ENCODE measurements at places on chromosomes 13 and 19.

DNA sequence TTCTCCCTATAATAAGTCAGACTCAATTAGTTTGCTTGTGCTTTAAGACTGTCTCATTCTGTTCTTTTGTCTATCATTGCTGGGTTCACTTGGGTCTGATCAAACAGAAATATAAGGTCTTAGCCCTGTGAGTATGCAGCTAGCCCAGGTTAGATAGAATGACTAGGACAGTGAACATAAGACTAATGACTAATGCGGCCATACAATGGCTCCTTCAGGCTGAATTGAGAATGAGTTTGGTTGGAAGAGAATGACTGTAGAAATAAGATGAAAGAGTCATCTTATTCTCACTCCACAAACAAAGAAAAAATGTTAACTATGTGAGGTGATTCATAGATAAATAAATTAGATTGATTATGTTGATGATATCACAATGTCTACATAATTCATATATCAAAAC lies 50.1 kb upstream of the OBI1 start:
- DNase-seq = no peak

- no peak for DNase-seq
Measured at GRCh38 chr19:15843203-15843893, 27.9 kb upstream of the OR10H1 start.

DNA sequence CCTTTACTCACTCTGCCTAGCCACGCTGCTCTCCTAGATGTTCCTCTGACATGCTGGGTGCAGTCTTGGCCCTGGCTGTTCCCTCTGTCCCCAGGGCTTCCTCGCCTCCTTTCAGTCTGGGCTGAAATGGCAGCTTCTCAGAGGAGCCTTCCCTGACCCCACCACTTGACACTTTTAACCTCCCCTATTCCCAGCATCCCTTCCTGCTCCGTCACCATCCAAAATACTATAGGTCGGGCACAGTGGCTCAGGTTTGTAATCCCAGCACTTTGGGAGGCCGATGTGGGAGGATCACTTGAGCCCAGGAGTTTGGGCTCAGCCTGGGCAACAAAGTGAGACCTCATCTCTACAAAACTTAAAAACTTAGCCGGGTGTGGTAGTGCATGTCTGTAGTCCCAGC lies 2.6 kb downstream of the FAM187B start:
- DNase-seq = no peak

DNA sequence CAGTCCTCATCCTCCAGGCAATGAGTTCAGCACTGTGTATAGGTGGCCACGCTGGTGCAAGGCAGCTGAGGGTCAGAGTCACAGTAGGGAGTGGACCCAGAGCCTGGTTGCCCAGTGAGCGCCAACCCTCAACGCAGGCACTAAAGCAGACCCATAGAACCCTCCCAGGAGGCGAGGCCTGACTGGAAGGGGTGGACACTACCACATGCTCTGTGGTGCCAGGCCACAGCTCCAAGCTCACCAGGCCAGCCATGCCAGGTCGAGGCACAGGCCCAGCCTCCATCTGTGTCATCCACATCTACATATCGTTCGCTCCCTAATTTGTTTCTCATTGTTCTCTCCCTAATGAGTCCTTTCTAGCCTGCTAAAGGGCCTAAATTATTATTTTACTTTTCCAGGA lies 165.8 kb upstream of the GPR12 start:
- no peak for DNase-seq

DNA sequence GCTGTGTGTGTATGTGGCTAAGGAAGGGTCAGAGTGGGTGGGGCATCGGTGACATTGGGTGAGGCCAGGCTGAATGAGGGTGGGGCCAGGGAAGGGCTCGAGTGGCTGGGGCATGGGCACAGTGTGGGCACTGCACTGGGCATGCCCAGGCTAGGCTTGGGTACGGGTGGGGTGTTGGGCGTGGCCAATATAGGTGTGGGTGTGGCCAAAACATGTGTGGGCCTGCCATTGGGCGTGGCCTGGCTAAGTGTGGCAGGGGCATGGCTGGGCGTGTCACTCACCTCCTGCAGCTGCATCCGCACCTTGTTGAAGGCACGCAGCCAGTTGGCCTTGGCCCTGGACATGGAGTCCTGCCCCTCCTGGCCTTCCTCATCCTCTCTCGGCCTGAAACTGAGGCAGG lies 33.2 kb downstream of the UNC13A start:
- no peak for DNase-seq

DNA sequence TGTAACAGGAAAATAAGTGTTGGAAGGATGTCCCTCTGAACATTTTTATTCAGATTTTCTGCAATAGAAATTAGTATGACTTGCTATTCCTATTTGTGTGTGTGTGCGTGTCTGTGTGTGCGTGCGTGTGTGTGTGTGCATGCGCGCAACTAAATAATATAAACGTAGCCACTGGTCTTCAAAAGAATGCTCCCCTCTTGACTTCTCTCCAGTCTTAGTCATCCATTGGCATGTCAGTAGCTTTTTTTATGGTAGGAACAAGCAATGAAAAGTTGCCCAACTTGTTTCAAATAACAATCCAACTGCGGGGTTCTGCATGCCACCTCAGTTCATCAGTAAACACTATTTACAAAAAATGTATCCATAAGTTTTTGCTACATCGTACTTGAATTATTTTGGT lies 249.6 kb downstream of the GPC6 start:
- DNase-seq = no peak

GRCh38 chr19:38318660-38319059 lies 985 bp upstream of the KCNK6 start:
- no peak for DNase-seq

DNA sequence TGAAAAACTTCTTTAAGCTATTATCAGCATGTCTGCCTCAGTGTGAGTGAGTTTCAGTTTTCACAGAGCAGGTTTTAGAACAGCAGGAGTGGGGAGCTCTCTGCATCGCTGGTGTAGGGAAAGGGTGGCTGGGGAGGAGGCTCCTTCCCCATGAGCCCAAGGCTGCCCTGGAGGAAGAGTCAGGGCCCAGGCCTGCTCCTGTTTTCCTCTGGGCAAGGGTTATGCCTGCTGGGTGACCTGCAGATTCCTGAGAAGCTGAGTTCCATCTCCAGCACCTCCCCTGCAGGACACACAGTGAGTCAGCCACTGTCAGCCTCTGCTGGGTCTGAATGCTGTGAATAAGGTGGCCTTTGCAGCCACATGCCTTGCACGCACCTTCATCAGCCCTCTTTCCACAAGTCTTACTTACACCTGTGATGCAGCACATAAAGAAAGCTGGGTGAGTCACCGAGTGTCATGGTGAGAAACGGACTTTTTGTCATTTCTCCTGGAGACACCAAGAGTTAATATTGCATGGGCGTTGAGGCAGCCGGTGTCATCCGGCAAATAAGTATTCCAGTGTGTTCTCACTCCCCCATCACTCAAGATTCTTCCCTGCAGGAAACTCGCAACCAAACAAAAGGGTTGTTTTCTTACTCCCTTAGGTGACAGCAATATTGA lies 186.4 kb upstream of the KL start:
- DNase-seq = no peak

GRCh38 chr13:40230833-40231266 lies 435.6 kb downstream of the FOXO1 start:
- no peak for DNase-seq

DNA sequence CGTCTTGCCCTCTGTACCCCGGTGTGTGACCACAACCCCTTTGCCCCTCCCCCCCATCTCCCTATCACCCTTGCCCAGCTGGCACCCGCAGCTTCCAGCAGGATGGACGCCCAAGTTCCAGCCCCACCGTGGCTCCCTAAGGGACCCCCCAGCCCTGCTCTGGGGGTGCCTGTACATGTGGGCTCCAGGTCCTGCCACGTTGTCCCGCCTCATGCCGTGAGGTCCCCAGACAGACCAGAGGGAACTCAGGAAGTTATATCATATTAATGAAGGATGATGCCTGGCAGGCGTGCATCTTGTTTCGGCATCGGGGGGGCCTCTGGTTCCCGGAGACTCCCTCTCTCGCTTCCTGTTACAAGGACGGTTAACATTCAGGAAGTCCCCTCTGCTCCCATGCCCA lies 1.6 kb upstream of the PTGIR start:
- no peak for DNase-seq

- no peak for DNase-seq
Measured at GRCh38 chr13:110886870-110887596, 27.8 kb downstream of the ANKRD10 start.

GRCh38 chr13:19645000-19645399 lies 11.5 kb downstream of the MPHOSPH8 start:
- DNase-seq = no peak

DNA sequence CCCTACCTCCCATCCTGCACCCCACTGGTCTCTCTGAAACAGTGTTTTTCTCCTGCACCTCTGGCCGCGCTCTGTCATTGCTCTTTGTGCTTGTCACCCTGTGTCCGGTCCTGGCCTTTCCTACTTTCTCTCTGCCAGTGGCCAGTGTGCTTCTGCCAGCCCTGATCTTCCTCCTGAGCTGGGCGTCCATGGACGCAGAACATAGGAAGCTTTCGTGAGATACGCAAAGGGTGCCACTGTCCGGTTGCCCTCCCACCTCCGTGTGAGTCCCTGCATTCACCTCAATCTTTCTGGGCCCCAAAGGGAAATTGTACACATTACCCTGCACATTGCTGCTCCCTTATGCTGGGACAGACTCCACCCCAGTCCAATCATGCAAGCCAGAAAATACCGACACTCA lies 105.7 kb upstream of the SOX1 start:
- DNase-seq = no peak

GRCh38 chr13:93847162-93847561 lies 620.6 kb downstream of the GPC6 start:
- no peak for DNase-seq

DNA sequence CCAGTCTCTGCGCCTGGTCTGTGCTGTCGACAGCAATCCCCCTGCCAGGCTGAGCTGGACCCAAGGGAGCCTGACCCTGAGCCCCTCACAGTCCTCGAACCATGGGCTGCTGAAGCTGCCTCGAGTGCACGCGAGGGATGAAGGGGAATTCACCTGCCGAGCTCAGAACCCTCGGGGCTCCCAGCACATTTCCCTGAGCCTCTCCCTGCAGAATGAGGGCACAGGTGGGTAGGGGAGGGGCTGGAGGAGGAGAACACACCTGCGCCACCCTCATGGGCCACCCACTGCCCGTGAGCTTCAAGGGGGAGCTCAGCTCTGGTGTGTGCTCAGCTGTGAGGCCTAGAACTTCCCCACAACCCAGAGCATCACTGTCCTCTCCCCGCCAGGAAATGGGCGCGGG lies 38.6 kb upstream of the CD33 start:
- no peak for DNase-seq

GRCh38 chr13:90205911-90206310 lies 1141.6 kb upstream of the MIR17HG start:
- no peak for DNase-seq
